Suprapubic skin (tissue), 4 donors: ENCODE measurements at places on chromosomes 1 and 21.

- no peak overlapping the region for H3K27ac ChIP-seq
- no peaks in the 10 kb centered on the region for H3K27me3 ChIP-seq
- H3K4me3 ChIP-seq = no peak overlapping the region
- no peak for DNase-seq
Measured at GRCh38 chr1:27646676-27647075, 11.7 kb upstream of the FGR start.

- no peaks in the 10 kb centered on the region for H3K4me1 ChIP-seq
- no peak overlapping the region for H3K27ac ChIP-seq
- no peak overlapping the region for H3K4me3 ChIP-seq
Measured at GRCh38 chr21:42209801-42210479, 9.0 kb upstream of the ABCG1 start.

DNA sequence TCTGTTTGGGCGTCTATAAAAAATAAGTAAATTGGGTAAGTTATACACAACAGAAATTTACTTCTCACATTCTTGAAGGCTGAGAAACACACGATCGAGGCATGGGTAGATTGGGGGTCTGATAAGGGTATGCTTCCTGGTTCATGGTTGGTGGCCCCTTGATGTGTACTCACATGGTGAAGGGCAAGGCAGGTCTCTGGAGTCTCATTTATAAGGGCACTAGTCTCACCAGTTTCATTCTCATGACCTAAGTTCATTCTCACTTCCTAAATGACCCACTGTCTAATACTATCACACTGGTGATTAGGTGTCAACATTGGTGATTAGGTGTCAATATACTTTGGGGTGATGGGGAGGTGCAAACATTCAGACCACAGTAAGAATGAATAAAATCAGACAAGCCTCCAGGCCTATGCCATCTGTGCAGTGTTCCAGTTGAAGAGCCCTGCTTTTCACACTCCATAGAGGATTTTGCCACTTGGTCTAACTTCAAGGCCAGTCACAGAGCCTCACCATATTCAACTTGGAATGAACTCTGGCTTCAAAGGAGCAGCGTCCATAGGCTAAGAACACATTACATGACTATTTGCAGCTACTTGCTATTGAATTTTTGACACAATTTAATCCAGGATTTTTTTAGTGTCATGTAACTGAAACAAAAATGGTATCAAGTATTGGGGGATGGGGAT lies 2.5 kb upstream of the GBP4 start:
- H3K4me1 ChIP-seq = peaks cover 10% of the 10 kb centered on the region

GRCh38 chr1:20431176-20431460 lies 54.9 kb downstream of the CAMK2N1 start:
- H3K27me3 ChIP-seq = peaks cover 40% of the 10 kb centered on the region
- DNase-seq = no peak
- H3K36me3 ChIP-seq = no peaks in the 10 kb centered on the region
- H3K4me3 ChIP-seq = no peak overlapping the region
- H3K4me1 ChIP-seq = no peaks in the 10 kb centered on the region

DNA sequence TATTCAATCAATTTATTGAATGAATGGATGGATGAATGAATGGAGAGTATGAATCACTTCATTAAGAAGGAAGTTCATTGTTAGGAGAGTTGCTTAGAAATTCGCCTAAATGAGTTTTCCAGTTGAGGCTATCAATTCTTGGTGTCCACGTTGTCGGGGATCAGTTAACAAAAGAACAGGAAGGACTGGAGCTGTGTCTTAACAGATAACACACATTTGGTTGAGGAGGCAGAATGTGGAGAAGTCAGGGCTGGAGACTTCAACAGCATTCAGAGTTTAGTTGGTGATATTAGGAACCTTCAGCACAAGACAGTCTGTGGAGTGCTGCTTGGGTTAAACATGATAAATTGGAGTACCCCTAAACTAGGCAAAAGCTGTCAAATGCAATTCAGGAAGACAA lies 33.7 kb downstream of the ZBTB18 start:
- no peak overlapping the region for H3K27ac ChIP-seq
- no peaks in the 10 kb centered on the region for H3K36me3 ChIP-seq
- H3K4me1 ChIP-seq = no peaks in the 10 kb centered on the region
- DNase-seq = no peak

- H3K4me3 ChIP-seq = no peak overlapping the region
- H3K4me1 ChIP-seq = peaks cover 6% of the 10 kb centered on the region
- no peaks in the 10 kb centered on the region for H3K36me3 ChIP-seq
Measured at GRCh38 chr1:25683177-25683576, 66.6 kb downstream of the MAN1C1 start.

DNA sequence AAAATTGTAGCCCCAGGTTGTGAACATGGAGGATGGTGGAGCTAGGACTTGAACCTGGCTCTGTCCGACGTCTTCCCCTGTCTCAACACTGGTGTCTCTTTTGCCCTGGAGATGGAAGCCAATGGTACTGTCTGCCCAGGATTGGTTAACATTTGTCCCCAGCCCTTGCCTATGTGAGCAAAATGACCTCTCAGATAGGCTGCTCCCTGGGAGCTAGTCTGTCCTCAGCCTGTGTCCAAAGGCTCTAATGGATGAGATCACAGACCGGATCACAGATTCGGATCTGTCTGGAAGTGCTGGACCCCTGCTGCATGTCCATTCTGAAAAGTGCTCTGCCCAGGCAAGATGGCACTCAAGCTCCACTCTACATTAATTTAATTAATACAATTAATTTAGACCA lies 394.4 kb upstream of the VAMP3 start:
- peaks cover 16% of the 10 kb centered on the region for H3K27me3 ChIP-seq
- no peaks in the 10 kb centered on the region for H3K36me3 ChIP-seq
- no peak for DNase-seq
- peaks cover 5% of the 10 kb centered on the region for H3K4me1 ChIP-seq
- no peak overlapping the region for H3K4me3 ChIP-seq

- no peak overlapping the region for H3K4me3 ChIP-seq
- DNase-seq = no peak
- H3K27ac ChIP-seq = no peak overlapping the region
- no peaks in the 10 kb centered on the region for H3K4me1 ChIP-seq
Measured at GRCh38 chr21:31449921-31450535, 106.0 kb upstream of the TIAM1 start.

DNA sequence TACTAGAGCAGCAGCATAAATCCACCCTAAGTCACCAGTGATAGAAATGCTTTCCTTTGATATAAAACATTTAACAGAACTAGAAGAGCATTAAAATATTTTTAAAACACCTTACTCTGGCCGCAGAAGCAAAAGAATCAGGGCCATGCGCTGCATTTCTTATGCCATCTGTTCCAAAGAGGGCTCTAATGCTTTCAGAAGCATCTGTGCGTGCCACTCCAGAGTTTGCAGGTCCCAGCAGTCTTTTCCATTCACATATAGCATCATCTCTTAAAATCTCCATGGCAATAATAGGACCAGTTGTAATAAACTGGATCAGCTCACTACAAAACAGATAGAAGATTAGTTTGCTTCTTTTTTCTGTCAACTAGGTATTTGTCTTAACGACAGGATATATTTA lies 69.2 kb downstream of the NME7 start:
- H3K27me3 ChIP-seq = no peaks in the 10 kb centered on the region
- DNase-seq = no peak
- H3K4me1 ChIP-seq = no peaks in the 10 kb centered on the region

- no peaks in the 10 kb centered on the region for H3K27me3 ChIP-seq
- no peaks in the 10 kb centered on the region for H3K4me1 ChIP-seq
- H3K36me3 ChIP-seq = no peaks in the 10 kb centered on the region
Measured at GRCh38 chr1:56586502-56586901, 7.1 kb upstream of the PLPP3 start.

DNA sequence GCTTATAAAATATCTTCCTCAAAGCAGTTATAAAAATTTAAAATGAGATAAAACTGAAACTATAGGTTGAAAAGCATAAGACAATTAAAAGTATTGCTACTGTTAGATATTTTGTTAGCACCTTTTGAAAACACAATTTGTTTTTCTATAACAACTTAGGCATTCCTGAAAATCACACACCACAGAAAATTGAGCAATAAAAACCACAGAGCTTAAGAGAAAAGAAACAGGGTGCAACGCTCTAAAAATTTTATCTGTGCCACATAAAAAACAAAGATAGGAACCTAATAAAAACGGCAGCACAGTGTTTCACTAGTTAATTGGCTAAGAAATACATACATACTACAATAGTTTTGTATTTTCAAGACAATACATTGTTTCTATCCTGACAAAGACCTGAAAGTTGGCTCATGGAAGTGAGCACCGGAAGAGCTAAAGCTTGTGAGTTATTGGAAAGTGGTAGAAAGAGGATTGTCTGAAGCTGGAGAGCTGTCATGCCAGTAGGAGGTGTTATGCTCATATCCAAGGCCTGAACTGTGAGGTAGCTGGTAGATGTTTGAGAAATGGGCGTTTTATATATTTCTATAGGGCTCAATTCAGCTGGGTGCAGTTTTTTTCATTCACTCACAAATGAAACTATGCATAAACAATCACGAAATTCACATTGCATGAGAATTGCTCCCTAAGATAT lies 45.8 kb downstream of the RGS7 start:
- no peaks in the 10 kb centered on the region for H3K27me3 ChIP-seq
- no peaks in the 10 kb centered on the region for H3K36me3 ChIP-seq
- no peak overlapping the region for H3K4me3 ChIP-seq
- no peak overlapping the region for H3K27ac ChIP-seq
- no peak for DNase-seq

DNA sequence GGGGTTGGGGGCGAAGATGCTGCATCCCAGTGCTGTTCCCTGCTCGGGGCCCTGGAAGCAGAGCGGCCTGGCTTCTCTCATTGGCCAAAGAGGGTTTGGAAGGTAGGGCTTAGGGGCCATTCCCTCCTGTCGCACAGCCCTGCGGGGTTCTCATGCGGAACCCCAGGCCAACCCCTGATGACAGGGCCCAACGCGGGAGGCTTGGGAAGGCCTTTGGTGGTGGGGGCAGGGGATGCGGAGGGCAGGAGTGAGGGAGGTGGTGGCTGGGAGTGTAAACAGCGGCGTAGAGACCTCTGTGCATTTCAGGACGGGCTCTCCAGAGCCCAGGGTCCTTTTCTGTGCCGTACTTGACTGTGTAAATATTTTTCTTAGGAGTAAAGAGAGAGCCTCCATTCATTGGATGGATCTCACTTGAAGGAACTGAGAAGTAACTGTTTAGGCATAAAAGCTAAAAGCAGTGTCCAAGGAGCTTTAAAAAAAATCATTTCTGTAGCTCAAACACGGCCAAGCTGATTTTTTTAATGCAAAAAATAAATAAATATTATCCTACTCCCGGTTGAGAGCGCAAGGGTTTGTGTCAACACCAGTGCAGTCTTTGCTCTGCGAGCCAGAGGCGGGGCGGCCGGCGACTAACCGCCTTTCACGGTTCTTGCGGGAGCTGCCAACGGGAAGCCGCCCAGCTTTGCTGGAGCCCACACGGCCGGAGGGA lies 169.1 kb downstream of the PRDM16 start:
- no peaks in the 10 kb centered on the region for H3K4me1 ChIP-seq
- no peaks in the 10 kb centered on the region for H3K36me3 ChIP-seq
- peaks cover 72% of the 10 kb centered on the region for H3K27me3 ChIP-seq
- H3K27ac ChIP-seq = no peak overlapping the region

- no peaks in the 10 kb centered on the region for H3K27me3 ChIP-seq
- no peak for DNase-seq
- H3K27ac ChIP-seq = no peak overlapping the region
- peaks cover 9% of the 10 kb centered on the region for H3K4me1 ChIP-seq
- no peak overlapping the region for H3K4me3 ChIP-seq
Measured at GRCh38 chr21:33388188-33388587, 15.0 kb upstream of the IFNGR2 start.
